Stimulated activated CD8-positive, alpha-beta memory T cell treated with anti-CD3 and anti-CD28 coated beads, Interleukin-7, amount 100 ng/mL, for 1 hour (primary cell): ENCODE measurements at places on chromosomes 7 and 10.

- no peak for DNase-seq
Measured at GRCh38 chr7:129740574-129741410, 129.3 kb downstream of the NRF1 start.

DNA sequence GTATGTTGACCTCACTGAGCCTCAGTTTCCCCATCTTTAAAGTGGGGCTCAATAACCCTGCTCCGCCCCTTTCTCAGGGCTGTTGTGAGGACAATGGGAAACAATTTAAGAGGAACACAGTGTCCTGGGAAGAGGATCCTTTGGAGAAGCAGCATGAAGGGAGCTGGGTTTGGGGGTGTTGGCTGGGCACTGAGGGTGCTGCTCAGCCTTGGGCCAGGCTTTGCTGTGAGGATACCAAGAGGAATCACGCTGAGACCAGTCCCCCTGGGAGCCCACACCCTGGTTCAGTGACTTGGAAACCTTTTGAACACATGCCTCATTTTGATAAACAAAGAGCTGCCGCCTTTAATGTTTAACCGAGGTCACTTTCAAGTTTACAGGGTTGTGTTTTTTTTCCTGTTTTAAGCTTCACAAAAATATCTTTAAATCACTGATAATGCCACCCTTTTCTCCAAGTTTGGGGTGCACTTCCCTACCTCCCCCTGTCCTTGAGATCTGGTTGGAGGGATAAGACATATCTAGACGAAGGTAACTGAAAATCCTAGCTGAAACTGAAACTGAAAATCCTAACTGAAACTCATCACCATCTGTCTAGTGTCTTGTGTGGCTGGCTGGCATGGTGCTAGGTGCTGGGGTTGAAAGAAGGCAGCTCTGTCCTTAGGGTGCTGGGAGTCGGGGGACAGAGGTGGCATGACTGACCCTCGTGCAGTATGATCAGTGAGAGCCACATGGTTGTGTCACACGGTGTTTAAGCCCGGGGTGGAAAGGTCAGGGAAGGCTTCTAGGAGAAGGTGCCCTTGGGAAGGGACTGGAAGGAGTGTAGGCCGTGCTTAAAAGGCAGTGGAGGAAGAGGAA lies 27.7 kb downstream of the ZNF775 start:
- no peak for DNase-seq

GRCh38 chr10:93806903-93807302 lies 49.2 kb downstream of the LGI1 start:
- no peak for DNase-seq

DNA sequence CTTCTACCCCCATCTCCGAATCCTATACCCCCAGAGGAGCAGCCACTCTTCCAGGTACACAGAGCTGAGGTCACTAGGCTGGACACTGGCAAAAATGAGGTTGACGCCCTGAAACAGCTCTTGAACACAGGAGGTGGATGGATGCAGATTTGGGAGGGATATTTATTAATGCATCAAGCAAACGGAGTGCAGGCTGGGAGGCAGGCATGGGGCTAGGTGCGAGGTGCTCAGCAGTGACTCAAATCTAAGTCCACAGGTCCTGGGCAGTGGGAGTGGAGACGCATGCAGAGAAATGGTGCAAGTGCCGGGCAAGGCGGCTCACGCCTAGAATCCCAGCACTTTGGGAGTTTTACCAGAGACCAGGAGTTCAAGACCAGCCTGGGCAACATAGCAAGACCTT lies 11.0 kb downstream of the GUSB start:
- no peak for DNase-seq

DNA sequence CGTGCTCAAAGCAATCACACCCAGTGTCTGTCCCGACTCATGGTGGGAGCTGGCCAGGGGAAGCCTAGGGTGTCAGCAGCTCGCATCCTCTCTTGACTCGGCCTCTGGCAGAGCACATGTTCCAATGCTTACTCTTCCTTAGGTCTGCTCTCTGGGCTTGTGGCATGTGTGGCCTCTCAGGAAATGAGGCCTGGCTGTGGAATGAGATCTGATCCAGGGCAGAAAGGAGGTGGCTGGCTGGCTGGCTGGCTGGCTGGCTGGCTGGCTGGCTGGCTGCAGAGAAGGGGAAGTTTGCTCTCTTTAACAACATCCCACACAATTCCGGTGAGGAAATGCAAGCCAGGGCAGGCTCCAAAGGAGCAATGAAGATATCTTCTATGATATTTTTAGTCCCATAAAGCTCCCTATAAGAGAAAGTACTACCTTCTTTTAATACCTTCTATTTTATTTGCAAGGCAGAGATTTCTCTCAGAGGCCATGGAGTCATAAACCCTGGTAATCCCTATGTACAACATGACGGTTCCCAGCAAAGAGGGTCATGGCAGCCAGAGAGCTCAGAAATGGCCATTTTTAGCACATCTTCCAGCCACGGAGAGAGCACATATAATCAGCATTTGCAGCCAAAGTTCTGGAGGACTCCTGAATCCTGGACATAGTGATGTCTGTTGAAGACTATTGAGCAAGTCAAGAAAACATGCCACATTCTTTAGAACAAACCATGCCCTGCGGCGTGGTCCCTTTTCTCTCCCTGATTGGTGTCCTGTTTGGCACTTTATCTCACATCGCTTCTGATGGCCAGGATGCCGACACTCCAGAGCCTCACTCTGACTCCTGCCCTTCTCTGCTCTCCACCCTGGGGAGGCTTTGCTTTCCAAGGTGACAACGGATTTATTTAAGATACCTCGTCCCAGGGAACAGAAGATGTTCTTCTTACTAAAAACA lies 153.7 kb downstream of the FANK1 start:
- DNase-seq = no peak

GRCh38 chr10:44873160-44873559 lies 38.0 kb upstream of the TMEM72 start:
- DNase-seq = no peak

- no peak for DNase-seq
Measured at GRCh38 chr10:3248526-3249306, 76.1 kb upstream of the PITRM1 start.

DNA sequence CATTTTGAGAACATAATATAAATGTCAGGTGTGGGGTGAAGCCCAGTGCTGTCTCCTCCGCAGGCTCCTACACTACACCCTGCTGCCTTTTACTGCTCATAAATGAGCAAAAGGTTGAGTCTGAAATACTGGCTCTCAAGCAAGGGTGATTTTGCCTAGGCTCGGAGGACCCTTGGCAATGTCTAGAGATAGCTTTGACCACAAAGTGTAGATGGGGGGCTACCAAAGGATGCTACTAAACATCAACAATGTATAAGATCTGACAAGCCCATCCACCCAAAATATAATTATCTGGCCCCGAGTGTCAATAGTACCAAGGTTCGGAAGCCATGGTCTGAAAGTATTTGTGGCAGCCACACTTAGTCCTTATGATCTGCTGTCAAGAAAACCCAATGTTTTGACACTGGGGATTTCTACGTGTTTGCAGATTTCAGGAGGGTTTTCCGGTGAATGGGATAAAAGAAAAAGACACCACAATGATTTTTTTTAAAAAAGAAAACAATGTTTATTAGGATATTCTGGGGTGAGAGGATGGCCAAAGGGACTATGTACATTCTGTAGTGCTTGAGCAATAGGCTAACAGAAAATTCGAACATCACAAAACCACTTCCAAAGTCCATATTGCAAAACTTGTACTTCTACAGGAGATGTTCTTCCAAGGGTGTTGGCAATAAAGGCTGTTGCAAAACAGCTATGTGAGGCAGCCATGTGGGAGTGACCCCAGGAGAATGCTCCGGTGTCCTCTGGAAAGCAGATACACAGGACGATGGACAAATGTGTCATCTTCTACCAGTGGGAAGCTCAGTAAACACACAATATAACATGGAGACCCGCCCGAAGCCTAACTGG lies 216.3 kb downstream of the GFRA1 start:
- no peak for DNase-seq

DNA sequence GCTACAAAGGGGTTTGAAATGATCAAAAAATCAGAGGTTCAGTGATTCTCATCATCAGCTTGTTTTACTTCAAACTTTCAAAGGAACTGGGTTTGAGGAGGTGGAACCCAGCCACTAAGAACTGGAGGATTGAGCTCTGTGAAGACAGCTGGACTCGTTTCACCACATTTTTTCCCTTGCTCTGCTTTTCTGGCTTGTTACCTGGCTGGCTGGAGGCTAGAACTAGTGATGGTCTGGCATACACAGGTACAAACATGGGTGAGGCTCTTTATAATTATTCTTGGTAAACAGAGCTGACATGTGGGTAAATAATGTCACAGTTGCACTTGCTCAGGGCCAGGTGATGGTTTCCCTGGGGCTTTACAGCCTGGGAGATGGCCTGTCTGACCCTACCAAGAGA lies 352.5 kb downstream of the FGFR2 start:
- no peak for DNase-seq

- no peak for DNase-seq
Measured at GRCh38 chr10:17510242-17510908, 56.0 kb upstream of the ST8SIA6 start.

DNA sequence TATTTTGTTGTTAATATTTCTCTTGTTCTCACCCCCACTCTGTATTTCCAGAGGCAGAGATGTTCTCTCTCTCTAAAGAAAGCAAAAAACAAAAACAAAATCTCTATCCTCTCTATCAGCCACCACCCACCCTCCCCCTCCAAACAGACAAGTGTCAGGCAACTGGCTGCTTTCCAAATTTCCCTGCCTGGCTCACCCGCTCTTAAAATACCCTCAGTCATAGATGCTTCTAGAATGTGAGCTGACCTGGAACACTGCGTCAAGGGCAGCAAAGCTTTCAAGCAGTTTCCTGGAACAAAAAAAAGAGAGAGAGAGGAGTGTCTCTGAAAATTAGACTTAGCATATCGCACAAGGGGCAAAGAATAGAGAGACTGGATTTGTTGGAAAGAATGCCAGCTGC lies 341.0 kb upstream of the ZMIZ1 start:
- no peak for DNase-seq

- no peak for DNase-seq
Measured at GRCh38 chr10:120734483-120735078, 116.6 kb upstream of the WDR11 start.

DNA sequence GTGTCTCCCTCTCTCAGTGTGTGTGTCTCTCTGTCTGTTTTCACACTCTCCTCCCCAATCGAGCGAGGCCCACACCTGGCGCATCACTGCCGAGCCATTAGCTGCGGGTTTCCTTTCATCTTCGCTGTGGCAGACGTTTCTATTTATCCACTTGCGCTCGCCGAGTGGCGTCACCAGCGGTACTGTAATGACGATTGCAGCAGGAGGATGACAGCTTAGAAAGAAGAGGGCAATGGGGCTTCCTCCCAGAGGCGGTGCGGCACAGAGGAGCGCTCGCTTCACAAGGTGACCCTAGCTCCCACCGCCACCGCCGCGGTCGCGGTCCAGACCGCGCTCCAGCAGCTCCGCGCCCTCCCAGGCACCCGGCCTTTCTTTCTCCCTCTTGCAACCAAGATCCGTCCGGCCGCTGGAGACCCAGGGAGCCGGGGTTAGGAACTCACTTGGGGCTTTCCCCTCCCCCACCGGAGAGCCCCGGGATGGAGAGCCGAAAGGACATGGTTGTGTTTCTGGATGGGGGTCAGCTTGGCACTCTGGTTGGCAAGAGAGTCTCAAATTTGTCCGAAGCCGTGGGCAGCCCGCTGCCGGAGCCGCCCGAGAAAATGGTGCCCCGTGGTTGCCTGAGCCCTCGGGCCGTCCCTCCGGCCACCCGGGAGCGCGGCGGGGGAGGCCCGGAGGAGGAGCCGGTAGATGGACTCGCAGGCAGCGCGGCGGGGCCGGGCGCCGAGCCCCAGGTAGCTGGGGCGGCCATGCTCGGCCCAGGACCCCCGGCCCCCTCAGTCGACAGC lies at the start of gene EVX1:
TSS of gene EVX1 (plus strand) at position 248 of the 785 bp plus-strand sequence. CDS start at position 477, 229 bp downstream.
- DNase-seq = no peak

DNA sequence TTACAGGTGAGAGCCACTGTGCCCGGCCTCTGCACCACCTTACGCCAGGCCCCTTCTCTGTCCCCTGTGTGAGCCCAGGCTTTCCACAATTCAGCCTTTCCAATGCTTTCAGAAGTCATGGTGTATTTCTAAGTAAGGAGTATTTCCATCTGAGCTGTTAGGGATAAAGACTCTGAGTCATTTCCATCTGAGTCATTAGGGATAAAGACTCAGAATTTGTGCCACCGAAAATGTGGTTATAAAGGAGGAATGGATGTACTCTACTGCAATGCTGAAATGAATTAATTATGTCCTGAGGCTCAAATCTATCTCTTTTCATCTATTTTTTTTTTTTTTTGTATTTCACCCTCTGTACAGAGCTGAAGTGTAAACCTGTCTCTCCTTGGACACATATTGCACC lies 84.0 kb downstream of the GATA3 start:
- no peak for DNase-seq
